Fibroblast of upper back skin (primary cell): ENCODE measurements at places on chromosomes 6 and 20.

GRCh38 chr6:121492536-121492935 lies 57.1 kb downstream of the GJA1 start:
- no peak for DNase-seq

GRCh38 chr6:86765211-86765610 lies 172.1 kb upstream of the HTR1E start:
- no peak for DNase-seq

DNA sequence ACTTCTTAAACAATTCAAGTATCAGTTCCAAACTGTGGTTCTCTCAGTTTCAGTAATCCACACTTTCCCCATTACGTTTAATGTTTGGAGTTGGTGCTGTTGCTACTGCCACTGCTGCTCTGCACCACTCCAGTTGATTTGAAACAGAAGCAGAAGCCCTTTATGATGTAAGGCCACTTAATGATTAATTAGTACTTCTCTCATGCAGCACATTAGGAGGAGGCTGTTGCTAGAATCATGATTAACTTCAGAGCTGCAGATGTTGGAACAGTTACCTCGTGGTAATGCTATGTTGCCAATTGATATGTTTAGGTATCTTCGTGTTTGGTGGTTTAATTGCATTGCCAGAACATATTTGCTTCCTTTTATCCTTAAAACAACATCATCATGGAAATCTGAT lies 986.2 kb upstream of the CITED2 start:
- DNase-seq: no peak

DNA sequence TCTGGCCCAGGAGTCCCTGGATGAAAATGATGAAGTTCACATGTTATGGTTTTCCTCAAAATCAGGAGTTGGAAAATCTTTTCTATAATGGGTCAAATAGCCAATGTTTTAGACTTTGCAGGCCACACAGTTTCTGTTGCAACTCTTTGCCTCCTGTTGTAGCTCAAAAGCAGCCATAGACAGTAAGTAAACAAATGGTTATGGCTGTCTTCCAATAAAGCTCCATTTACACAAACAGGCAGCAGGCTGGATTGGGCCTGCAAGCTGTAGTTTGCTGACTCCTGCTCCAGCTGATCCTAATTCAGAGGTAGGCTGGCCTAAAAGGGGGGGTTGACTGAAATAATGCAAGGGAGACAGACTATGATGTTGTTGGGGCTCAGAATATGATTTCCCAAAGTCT lies 33.0 kb downstream of the METTL24 start:
- no peak for DNase-seq

- DNase-seq: no peak
Measured at GRCh38 chr6:767755-768512, 75.0 kb upstream of the EXOC2 start.

DNA sequence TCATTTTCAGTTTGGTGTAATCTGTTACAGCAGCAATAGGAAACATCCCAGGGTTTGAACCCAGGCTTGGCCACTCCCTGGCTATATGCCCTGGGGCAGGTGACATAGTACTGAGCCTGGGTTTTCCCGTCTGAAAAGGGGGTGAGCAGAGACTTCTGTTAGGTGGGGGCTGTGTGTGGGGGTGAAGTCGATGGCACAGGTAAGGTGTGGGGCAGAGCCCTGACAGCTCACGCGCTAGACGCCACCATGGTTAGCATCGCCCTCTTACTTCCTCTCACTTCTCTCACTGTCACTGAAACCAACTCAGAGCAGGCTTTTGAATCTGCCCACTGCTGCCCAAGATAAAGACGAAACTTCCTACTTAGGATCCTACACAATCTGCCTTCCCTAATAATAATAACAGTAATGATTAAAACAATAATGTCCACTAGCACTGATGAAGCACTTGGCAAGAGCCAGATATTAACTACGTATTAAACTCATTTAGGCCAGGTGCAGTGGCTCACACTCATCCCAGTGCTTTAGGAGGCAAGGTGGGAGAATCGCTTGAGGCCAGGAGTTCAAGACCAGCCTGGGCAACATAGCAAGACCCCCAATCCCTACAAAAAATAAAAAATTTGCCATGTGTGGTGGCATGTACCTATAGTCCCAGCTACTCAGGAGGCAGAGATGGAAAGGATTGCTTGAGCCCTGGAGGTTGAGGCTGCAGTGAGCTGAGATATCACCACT lies 117.9 kb upstream of the PTPN1 start:
- DNase-seq: no peak

GRCh38 chr6:149513915-149514314 lies 29.1 kb upstream of the ZC3H12D start:
- DNase-seq: peak; percentile 47

DNA sequence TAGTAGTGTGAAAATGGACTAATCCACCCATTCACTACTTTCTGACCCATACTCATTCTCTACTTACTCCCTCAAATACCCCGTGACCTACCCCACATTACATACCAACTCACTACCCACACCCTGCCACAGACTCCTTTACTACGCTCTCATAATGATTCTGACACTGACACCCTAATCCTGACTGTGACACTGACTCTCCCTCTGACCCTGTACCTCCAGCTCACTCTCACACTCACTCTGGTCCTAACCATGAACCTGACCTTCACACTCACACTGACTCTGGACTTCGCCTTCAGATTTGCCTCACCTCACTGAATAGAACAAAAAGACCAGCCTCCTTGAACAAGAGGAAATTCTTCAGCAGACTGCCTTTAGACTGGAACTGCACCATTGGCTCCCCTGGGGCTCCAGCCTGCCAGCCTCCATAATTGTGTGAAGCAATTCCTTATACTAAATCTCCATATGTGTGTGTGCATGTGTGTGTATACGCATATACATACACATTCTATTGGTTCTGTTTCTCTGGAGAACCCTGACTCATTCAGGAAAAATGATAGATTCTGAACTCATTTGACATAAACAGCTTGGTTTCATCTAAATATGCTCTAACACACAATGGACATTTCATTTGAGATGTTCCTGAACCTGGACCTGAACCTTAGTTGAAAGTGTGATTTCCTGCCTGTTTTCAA lies 10.5 kb upstream of the ZNF343 start:
- DNase-seq: peak; percentile 92

DNA sequence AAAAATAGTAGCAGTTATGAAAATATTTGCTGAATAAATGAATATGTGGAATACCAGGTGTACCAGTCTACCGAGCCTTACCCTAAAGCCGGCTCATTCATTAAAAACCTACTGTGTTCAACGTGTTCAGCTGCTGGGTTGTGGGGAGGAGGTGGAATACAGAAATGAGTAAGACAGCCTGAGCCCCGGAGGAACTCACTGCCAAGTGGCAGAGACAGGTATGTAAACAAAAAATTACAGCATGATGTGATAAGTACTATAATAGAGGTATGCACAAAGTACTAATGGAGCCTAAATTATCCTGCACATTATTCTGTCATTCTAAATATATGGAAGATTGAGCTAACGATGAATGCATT lies 6.8 kb upstream of the ADTRP start:
- DNase-seq: no peak

GRCh38 chr6:168216751-168217191 lies 102.8 kb downstream of the DACT2 start:
- peak; percentile 26 for DNase-seq

- no peak for DNase-seq
Measured at GRCh38 chr6:121338956-121339355, 4.7 kb upstream of the TBC1D32 start.

DNA sequence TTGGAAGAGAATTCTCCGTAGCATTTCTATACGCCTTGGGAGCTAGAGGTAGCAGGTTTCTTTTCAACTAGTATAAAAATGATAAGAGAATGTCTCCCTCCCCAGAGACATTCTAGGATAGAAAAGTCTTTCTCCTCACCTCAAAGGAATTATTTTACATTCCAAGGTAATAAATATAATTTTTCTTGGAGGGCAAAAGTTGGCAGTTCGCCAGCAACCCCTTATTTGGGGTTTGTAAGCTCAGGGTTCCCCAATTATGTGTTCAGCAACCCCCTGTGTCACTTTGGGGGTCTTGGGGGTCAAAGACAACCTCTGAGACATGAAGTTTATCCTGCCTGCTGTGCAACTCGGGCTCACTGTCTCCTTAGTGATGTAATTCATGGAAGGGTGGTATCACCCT lies 58.3 kb downstream of the THEMIS start:
- no peak for DNase-seq

GRCh38 chr20:58921564-58921963 lies 59.5 kb upstream of the NELFCD start:
- DNase-seq: no peak

GRCh38 chr6:107819964-107820337 lies 4.2 kb downstream of the SCML4 start:
- DNase-seq: no peak

GRCh38 chr20:35446356-35447078 lies 8.5 kb upstream of the GDF5 start:
- no peak for DNase-seq

DNA sequence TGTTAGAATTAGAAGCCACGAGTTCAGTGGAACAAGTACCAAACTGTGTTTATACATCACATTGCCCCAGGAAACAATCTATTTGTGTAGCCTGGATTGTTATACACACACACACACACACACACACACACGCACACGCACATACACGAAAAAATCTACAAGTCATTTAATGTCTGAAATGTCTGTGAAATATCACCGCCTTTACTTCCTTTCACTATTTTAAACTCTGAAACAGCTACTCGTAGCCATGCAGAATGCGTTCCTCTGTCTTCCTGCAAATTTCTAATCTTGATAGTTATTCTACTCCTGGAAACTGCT lies 84.4 kb upstream of the SCAF8 start:
- DNase-seq: no peak

DNA sequence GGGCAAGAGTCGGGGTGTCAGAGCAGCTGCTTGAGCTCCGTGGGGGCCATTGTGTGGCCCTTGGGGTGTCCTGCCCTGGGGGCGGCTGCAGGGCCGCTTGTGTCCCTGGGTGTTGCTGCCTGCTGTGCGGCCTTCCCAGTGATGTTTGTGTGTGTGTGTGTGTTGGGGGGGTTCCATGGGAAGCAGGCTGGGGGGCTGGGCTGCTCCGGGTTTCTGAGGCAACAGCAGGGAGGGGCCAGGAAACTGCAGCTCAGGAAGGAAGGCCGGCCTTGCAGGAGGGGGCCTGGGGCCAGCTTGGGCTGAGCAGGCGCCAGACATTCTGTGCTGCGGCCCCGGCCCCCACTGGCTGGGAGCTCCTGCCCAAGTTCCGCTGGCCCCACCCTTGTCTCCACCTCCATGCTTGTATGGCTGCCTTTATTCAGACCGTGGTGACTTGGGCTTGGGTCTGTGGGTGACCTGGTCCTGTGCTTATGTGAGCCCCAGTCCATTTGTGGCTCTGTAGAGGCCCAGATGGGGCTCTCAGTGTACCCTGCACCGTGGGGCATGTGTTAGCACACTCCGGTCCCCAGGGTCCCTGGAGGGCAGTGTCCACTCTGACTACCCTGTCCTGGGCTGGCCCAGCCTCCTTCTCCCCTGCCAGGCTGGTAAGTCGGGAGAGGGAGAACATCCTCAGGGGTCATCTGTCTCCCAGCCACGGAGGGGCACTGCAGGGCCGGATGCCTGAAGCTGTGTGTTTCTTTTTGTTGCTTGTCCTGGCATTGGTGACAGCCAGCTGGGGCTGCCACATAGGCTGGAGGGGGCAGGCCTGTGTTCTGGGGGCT lies 4.6 kb upstream of the SOX18 start:
- peak; percentile 62 for DNase-seq

- no peak for DNase-seq
Measured at GRCh38 chr6:163903541-163903940, 489.0 kb downstream of the QKI start.

- DNase-seq: no peak
Measured at GRCh38 chr20:40966103-40966502, 62.5 kb upstream of the TOP1 start.

DNA sequence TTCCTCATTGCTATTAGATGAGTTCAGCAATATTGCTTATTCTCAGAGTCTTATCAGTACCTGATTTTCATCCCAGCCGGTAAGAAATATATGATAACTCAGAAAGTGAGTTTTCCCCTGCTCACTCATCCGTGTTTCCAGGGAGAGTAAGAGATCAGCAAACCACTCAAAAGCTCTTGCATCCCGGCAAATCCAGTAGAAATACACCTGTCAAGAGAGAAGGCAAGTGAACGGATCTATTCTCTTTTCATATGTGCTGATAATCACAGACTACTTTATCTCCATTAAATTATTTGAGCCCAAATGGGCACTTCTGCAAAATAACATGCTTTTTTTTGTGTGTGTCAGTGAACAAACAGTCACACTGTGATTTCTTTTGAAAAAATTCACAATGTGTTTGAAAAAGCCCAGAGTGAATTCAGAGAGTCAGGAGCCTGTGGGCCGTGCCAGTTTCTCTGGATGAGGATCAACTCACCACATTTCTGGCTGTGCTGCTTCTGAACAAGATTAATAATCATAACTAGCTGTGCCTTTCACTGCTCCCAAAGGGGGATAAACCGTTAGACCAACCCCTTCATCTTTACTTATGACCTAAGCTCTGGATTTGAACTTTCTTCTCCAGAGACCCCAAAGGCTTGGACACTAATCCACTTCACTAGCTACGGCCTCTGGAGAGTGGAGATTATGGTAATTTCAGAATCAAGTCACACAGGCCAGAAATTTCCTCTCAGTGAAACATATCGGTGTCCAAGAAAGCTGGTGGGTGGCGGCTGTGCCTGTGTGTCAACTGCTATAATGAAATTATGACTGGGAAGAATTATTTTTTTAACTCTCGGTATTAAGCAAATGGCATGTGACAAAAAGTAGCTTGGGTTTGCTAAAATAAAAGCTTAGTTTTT lies 44.2 kb downstream of the NOX3 start:
- DNase-seq: no peak

DNA sequence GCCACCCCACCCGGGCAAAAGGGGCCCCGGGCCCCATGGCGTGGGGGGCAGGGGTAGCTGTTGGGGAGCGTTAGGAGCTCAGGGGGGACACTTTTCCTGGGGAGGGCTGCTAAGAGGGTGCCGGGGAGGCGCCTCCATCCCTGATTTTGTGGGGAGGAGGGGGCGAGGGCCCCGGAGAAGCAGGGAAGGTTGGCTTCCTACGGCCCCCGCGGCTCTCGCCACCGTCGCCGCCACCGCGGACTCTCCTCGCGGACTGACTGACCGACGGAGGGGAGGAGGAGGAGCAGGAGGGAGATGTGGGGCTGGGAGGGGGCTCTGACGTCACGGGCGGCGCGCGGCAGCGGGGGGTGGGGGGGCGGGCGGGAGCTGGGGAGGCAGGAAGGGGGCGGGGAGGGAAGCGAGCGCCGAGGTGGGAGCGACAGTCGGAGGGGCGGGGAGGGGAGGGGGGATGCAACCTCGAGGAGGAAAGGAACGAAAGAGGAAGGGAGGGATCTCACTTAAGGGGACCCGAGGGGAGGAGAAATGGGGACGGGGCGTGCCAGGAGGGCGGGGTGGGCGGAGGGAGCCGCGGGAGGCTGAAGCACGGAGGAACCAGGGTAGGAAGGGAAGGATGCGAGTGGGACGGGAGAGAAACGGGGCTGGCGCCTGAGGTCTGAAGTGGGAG lies 5.1 kb downstream of the GABBR1 start:
- DNase-seq: peak; percentile 91

GRCh38 chr20:22861231-22861980 lies 173.7 kb upstream of the SSTR4 start:
- DNase-seq: peak; percentile 61

DNA sequence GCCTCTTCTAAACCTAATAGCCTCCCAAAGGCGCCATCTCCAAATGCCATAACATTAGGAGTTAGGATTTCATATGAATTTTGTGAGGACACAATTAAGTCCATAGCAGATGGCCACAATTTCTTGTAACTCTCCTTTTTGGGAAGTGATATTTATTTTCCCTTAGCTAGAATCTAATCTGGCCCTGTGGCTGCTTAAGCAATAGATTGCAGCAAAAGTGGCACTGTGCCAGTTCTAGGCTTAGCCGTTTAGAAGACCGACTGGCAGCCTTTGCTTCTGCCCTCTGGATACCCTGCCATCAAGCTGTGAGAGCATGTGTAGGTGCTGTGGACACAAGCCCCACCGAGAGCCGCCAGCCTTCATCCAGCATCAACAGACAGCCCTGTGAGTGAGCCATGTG lies 15.9 kb upstream of the ADGB start:
- no peak for DNase-seq
